ENCODE measurements at places on chromosomes 3 and 15.

DNA sequence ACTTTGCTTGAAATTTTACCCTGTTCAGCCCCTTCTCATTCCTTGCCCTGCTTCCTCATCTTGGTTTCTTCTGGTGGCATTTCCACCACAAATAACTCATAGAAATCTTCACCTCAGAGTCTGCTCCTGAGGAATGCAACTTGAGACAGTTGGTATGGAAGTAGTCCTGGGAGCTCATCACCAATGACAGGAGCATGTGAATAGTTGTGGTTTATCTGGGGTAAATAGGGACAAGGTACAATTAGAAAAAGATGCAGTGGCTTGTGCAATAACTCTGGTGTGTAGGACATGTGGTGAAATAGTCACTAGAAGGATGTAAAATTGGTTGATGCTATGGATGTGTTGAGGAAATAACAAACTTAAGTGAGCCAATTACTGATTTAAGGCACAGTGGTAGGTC, 72.7 kb upstream of the CHRNA7 start:
- no peak for DNase-seq

DNA sequence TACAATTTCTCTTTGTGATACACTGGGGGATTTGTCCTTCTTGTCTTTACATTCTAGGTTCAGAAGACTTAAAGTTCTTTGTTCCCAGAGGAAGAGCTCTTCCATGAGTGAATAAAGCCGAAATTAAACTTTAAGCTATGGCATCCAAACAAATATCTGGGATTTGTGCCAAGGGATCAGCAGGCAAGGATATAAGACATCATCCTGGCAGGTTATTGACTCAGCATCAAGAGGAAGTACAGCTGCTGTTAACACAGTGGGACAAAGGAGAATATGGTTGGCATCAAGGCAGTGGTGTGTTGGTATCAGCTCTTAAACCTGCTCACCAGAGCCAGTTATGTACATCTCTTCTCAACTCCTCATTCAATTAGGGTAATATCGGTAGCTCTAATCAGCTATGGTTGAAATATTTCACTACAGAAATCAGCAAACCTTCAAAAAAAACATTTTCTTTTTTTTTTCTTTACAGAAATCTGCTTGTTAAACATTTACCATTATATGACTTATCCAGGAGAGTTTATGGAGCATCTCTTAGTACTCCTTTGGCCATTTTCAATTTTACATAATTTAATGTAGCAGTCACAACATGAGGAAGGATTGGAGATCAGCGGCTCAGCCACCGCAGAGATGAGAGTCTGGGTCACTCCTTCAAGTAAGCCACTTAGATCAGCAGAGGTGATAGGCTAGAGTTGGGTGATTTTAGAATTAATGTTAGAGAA, 1198.6 kb upstream of the EPHA6 start:
- DNase-seq = no peak

DNA sequence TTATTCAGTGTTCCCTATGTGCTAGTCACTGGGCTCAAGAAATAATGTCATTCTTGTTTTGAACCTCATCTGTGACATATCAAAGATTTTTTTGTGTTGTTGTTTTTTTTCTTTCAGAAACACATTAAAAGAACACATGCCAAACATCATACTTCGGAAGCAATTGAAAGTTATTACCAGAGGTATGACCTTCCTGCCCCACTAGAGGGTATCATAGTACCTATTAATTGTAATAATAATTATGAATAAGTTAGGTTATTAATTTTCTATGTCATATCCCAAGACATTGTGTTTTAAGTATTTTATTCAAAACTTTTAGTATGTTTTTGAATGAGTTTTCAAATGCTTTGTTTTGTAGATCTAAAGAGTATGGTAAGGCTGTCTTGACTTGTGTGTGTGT, 65.7 kb downstream of the CDIN1 start:
- DNase-seq = no peak

DNA sequence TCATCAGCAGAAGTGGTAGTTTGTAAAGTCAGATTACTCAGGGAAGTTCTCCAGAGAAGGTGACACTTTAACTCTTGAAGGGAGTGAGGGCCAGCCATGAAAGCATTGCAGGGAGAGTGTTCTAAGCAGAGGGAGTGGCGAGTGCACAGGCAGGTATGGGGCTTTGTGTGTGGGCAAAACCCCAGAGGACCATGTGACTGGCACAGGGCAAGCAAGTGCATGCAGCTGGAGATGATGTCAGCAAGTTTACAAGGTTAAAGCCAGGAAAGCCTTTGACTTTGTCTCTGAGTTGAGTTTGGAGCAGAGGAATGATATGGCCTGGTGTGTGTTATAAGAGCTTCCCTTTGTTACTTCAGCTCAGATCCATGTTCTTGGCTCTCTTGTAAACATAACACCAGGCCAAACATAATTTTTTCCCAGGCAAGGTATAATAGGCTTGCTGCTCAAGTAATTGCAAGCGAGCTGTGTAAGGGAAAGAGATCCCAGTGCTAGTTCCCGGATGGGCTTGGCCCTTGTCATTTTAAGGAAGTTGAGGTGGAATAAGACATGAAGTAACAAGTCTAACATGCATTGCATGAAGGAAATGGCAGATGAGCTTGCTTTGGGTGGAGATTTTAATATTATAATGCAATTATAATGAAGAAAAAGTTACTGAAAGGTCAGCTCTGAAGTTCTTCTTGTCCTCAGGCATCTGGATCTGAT, 341.1 kb upstream of the LRRC3B start:
- no peak for DNase-seq

DNA sequence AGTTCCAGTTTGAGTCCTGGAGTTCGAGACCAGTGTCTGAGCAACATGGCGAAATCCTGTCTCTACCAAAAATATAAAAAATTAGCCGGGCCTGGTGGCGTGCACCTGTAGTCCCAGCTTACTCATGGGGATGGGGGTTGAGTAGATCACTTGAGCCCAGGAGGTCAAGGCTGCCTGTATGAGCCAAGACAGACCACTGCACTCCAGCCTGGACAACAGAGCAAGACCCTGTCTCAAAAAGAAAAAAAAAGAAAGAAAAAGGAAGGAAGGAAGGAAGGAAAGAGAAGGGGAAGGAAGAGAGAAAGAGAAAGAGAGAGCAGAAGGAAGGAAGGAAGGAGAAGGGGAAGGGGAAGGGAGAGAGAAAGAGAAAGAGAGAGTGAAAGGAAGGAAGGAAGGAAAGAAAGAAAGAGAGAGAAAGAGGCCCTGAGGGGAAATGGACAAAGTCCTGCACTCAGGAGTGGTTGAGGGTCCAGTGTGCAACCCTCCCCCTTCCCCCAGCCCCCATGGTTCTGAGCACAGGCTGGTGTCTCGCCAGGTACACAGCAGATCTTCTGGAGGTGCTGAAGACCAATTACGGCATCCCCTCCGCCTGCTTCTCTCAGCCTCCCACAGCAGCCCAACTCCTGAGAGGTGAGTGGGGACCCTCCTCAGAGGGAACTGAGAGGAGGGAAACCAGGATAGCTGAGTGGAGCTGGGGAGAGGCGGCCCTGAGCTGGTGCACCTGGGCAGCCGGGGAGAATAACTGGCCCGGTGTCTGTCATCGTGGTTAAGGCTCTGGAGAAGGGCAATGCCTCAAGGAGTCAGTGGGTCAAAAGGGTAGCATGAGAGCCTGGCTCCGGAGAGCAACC, 1.2 kb downstream of the SLC51A start:
- DNase-seq = no peak

GRCh38 chr3:30629746-30630145, 23.3 kb downstream of the TGFBR2 start:
- DNase-seq = no peak

DNA sequence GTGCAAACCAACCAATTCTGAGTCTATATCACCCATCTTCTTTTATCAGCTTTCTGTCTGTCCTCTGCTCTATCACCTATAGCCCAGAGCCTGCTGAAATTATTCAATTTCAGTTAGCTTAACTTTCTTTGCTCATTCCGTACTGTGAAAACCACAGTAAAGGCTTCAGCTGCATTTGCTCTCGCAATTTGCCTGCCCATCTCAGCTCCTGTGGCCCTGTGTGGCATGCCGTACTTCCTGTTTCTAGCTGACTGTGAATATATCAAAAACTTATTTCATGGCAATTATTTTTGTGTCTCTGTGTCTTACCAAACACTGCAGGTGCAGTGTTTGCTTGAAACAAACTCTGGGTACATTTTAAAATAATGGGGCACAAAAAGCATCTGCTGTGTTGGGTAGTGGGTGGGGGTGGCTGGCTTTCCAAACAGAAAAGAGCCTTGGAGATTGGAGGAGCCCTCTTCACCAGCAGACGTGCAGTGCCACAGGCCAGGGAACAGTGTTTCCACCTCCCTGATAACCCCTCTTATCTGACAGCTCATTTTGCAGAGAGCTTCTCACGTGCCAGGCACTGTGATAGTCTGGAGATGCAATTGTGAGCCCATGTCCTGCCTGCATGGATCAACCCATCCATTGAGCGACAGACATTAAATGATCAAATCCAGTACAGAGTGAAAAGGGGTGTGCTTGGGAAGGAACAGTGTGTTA, 45.2 kb downstream of the GASK1A start:
- no peak for DNase-seq

DNA sequence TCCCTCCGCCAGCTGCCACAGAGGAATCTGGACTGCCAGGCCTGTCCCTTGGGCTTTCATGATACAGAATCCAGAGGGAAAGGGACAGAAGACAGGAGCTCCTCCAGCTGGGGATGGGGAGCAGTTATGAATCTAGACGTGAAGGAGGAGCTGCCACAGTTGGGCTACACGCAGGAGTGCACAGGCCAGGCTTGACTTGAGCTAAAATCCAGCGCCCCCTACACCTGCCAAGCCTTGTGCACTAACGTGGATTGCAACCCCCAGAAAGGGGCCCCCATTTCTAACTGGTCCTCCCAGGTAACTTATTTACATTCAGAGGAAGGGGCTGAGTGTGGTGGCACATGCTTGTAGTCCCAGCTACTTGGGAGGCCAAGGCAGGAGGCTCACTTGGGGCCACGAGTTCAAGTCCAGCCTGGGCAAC, 14.3 kb downstream of the KLHL6 start:
- DNase-seq = no peak

GRCh38 chr15:76669521-76670207, 235.5 kb downstream of the SCAPER start:
- DNase-seq = no peak

Measured in cortex of kidney (tissue), 1 donor.